ENCODE measurements at places on chromosomes 4 and X.

DNA sequence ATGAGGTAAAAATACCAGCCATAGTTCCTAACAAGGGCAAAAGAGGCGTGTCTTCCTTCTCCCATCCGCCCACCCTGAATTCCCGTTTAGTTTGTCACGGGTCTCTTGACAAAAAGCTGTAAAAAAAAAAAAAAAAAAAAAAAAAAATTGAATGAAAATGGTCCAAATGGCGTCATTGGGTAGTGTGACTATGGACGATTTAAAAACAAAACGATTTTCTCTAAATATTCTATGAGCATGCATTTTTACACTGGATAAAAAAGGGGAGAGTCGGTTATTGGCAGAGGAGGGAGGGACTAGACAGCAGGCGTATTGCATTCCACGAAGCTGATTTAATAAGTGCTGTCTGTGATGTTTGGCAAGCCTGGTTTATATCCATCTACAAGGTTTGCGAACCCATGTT, at the start of gene FAM133A:
FAM133A (plus strand) TSS at position 338 of the 403 bp plus-strand sequence. CDS start 35,214 bp downstream, outside the sequence.
- no peak for DNase-seq

GRCh38 chr4:211033-211511, 86.8 kb downstream of the ZNF718 start:
- DNase-seq: no peak

GRCh38 chrX:114210879-114211278, 373.0 kb upstream of the HTR2C start:
- no peak for DNase-seq

- DNase-seq: no peak
Observed at GRCh38 chrX:63128509-63128908, 222.6 kb downstream of the SPIN4 start.

- no peak for DNase-seq
Observed at GRCh38 chr4:146458594-146458993, 63.1 kb downstream of the SLC10A7 start.

Measured in stimulated activated CD8-positive, alpha-beta memory T cell treated with anti-CD3 and anti-CD28 coated beads, Interleukin-7, amount 100 ng/mL, for 1 hour (primary cell).